ENCODE measurements at places on chromosomes 12 and 14.

DNA sequence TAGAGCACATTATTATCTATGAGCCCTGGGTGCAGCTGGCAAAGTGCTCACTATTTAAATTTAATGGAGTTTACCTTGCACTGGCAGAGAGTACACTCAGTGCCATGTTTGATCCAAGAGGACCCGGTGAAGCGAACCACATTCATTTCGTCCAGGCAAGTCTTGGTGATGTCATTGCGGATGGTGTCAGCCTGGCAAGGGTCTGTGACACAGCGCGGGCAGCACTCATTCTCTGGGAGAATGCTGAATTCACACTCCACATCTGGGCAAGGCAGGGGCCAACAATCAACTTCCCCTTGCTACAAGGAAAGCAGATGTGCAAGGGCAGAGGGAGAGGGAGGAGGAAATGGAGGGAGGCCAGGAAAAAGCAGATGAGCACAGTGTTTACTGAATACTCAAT is 356.2 kb downstream of the NELL2 start:
- no peak for DNase-seq

DNA sequence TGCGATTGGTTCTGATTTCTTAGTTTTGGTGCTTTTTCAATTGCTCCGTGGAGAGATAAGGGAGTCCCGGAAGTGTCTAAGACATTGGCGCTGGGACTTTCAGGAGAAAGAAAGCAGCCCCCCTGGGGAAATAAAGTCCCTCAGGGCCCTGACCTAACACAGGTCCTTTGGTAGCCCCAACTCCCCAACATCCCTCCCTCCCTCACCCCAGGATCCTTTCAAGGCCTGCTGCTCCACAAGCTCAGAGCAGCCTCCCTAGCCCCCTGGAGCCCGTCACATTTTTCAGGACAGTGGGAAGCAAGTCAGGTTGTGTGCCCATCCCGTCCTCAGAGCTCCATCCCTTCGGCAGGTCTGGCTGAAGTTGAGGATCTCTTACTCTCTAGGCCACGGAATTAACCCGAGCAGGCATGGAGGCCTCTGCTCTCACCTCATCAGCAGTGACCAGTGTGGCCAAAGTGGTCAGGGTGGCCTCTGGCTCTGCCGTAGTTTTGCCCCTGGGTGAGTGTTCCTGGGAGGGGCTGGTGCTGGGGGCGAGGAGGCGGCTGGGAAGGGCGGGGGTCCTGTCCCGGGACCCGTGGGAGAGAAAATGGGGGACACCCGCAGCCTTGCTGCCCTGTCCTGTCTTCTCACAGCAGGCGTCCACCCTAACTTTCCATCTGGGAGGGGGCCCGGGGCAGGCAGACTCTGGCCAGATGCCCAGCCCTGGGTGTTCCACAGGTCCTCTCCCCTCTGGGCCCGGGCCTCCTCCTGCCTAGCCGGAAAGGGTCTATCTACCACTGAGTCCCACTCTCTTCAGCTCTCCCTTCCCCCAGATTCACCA is 950 bp downstream of the IFI27 start:
- no peak for DNase-seq

- peak; percentile 70 for DNase-seq
Observed at GRCh38 chr12:49055978-49056754, 4.4 kb downstream of the KMT2D start.

DNA sequence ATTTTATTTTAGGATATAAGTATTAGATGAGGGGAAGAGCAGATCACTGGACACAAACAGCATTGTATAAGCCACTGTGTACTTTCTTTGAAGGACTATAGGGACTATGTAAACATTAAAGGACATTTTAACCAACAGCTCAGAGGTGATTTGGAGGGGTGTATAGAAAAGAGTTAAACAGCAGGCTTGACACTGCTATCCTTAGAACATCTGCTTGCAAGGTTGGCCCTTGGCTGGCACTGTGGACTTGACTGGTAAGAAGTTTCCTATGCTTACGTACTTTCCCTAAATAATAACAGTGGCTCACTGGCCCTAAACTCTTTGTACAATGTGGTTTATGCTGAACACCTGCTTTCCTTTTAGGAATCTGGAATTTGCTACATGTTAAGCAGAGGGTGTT is 28.7 kb downstream of the ZFYVE26 start:
- DNase-seq: no peak

DNA sequence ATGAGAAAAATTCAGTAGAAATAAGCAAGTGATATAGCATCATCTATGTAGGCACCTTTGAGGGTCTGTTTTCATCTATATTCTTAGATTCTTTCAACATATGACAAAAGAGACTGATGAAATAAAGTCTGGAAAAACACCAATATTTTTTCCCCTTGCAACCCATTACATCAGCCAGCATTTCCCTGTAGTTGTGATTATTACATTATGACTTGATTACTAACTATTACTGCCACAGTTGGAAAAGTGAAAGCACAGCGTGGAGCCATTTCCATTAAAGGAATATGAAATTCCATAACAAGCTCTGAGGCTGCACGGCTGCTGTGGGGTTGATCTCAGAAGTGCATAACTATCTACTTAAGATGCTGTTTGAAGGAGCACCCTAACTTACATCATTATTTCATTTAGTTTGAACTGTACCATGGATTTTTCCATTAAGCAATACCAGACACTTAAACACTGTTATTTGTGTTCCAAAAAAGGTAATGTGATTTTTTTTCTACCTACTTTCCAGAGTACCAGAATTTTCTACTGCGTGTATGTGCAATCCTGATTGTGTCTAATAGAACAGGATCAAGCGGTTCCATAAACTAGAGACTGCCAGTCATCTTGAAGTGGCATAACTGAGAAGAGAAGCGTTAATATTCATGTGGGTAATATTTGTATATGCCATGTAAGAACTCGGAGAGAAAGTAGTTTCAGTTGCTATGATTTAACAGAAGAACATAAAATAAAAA is 405.5 kb downstream of the MDGA2 start:
- DNase-seq: no peak

- DNase-seq: no peak
Observed at GRCh38 chr14:91298576-91298975, 54.1 kb upstream of the GPR68 start.

DNA sequence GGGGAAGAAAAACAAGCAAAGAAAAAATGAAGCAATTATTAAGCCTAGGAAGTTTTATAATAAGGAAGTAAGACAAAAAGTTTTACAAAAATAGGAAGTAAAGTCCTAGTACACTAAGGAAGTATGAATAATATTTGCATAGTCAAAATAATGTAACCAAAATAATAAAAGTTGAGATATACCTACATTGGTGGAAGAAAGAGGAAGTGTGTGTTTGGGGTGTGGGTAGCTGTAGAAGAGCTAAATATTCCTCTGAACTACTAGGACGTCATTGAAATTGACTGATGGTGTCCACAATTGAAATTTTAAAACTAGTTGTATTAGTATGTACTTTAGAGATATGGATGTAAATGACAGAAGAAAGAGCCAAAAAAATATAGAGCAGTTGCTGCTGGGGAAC is 228.4 kb upstream of the OTX2 start:
- no peak for DNase-seq

GRCh38 chr12:121579190-121579791 is 1.5 kb downstream of the KDM2B start:
- no peak for DNase-seq

DNA sequence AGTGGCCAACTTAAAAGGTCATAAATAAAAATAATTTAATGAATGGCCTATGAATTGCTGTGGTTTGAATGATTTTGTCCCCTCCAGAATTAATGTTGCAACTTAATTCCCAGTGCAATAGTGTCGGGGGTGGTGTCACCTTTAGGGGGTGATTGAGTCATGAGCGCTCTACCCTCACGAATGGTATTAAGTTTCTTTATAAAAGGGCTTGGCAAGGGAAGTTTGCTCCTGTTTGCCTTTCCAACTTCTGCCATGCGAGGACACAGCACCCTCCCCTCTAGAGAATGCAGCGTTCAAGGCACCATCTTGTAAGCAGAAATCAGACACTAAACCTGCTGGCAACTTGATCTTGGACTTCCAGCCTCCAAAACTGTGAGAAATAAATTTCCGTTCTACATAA is 253.3 kb downstream of the ATXN7L3B start:
- DNase-seq: no peak

GRCh38 chr12:115210533-115211252 is 526.7 kb upstream of the TBX3 start:
- no peak for DNase-seq

DNA sequence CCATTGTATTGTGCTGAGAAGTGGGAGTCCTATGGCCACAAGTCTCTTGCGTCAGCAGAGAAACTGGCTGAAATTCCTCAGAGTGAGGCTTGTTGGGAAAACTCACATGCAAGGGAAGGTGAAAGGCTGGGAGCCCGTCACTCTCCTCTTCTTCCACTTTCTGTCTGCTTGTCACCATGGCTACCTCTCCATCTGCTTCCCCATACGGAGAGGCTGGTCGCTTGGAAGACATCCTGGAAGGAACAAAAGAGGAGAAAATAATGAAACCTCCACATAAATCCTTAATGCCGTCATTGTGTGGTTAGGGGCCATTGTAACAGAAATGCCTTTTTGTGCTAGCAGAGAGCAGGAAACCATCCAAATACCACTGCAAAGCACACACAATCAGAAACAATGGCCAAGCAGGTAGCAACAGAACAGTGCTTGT is 53.7 kb downstream of the SOX5 start:
- no peak for DNase-seq

GRCh38 chr12:109900752-109901580 is 892 bp downstream of the TCHP start:
- no peak for DNase-seq
